Effector memory CD8-positive, alpha-beta T cell (primary cell): ENCODE measurements at places on chromosomes 6 and 20.

DNA sequence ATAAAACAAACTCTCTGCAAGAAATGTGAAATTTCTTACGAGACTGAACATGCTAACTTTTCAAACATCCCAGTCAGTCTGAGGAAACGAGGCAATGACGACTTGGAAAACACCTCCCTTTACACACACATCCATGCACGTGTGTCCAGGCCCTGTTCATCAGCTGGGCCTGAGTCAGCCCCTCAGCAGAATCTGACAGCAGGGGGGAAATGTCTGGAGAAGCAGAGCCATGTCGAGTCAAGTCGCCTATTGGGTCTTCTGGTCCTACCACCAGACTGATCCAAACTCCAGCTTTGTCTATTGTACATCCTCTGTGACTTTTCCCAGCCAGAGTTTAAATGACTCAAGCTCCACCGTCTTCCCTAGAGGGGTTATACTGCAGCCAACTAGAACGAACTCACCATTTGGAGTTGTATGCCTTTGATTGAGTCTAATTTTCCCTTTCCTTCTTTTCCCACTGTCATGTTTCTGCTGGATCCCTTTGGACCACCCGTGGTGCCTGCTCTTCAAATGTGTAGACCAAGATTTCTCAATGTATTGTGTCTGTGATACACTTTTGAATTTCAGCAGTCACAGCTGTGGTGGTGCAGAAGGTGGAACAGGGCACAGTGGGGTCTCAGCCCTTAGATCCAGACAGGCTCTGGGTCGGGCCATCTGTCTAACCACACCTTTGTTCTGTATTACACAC is 254.0 kb downstream of the CDC5L start:
- no peak overlapping the region for H3K4me3 ChIP-seq
- peaks cover 4% of the 10 kb centered on the region for H3K27me3 ChIP-seq
- peaks cover under 1% of the 10 kb centered on the region for H3K36me3 ChIP-seq
- DNase-seq, result no peak

- peaks cover 7% of the 10 kb centered on the region for H3K36me3 ChIP-seq
- no peaks in the 10 kb centered on the region for H3K4me1 ChIP-seq
- no peak overlapping the region for H3K4me3 ChIP-seq
- H3K27me3 ChIP-seq, result peaks cover 11% of the 10 kb centered on the region
- no peak overlapping the region for H3K27ac ChIP-seq
Observed at GRCh38 chr20:10060226-10060625, 25.4 kb downstream of the ANKEF1 start.

GRCh38 chr20:17394411-17394810 is 136.8 kb downstream of the BFSP1 start:
- no peak overlapping the region for H3K27ac ChIP-seq
- H3K4me1 ChIP-seq, result no peaks in the 10 kb centered on the region

DNA sequence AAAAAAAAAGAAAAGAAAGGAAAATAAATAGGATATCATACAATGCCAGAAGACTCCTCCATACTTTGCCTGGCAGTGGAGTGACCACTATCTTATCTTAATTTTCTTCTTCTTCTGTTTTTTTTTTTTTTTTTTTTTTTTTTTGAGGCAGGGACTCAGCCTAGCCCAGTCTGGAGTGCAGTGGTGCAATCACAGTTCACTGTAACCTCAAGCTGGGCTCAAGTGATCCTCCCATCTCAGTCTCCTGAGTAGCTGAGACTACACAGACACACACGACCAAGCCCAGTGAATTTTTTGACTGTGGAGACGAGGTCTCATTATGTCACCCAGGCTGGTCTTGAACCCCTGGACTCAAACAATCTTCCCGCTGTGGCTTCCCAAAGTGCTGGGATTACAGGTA is 17.1 kb upstream of the MMP9 start:
- no peak overlapping the region for H3K27ac ChIP-seq
- H3K36me3 ChIP-seq, result no peaks in the 10 kb centered on the region
- peaks cover 12% of the 10 kb centered on the region for H3K27me3 ChIP-seq
- DNase-seq, result no peak

DNA sequence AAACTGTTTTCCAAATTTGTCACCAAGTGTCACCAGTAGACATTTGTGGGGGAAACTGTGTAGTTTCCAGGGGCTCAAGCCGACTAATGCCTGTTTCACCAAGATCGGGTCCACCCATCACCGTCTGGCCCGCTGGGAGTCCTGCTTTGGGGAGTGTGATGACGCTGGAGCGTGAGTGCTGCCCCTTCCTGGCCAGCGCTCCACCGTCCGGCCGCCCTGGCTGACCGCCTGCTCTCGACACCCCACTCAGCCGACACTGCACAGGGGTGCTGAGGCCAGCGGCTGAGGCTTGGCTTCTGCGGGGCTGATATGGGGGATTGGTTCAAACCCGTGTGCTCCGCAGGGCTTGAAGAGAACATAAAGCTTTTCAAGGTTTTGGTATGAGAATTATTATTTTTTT is 160.1 kb downstream of the SMOC2 start:
- no peak overlapping the region for H3K27ac ChIP-seq
- no peaks in the 10 kb centered on the region for H3K36me3 ChIP-seq
